Colonic mucosa (tissue), 4 donors: ENCODE measurements at places on chromosomes 2 and 18. TPM values are rescaled to one million over a fixed set of nuclear protein-coding genes. Genes with fewer than 3 reads are reported as not detected.

UPP2 gene
- not detected for total RNA-seq

CDKL4 gene
- not detected for total RNA-seq

SLC4A3 gene
- total RNA-seq: 0.72 TPM

DNA sequence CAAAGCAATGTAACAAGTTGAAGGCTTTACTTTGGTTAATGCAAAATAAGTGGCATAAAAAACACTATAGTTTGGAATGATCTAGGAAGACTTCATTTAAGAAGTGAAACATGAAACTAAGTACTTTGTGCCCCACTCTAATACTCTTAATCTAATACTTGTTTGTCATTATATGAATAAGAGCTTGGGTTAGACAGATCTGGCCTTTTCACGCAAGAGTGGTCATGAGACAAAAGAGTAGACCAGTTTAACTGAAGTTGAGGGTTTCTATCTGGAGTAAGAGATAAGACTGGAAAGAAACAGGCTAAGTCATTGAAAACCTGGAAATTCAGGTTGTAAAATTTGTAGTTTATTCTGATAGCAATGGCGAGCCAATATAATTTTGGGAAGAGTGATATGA is 2.8 kb downstream of the SLC30A6 start:
- peaks cover 5% of the 10 kb centered on the region for H3K4me1 ChIP-seq
- no peak overlapping the region for H3K27ac ChIP-seq
- H3K4me3 ChIP-seq: no peak overlapping the region
- no peaks in the 10 kb centered on the region for H3K27me3 ChIP-seq
- no peak for DNase-seq
- H3K36me3 ChIP-seq: no peaks in the 10 kb centered on the region

DNA sequence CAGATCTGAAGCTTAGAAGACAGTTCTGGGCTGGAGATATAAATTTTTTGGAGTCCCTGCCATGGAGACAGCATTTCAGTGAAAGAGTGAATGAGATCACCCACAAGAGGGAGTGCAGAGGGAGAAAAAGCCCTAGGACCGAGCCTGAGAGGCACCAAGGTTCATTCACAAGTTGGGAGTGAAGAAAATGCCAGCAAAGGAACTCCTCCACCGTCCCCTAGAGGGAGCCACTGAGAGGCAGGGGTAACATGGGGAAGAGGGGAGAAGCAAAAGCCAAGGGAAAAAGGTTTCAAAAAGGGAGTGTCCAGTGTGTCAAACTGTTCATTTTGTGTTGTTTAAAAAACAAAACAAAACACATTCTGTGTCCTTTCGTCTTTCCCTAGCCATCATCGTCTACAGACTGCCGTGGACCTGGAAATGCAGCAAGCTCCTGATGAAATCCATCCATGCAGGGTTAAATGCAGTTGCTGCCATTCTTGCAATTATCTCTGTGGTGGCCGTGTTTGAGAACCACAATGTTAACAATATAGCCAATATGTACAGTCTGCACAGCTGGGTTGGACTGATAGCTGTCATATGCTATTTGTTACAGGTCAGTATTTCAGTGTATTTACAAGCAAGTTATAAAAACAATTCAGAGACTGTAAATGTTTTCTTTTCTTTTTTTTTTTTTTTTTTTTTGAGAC is 19.1 kb downstream of the CYBRD1 start:
- H3K4me1 ChIP-seq: no peaks in the 10 kb centered on the region
- H3K27ac ChIP-seq: no peak overlapping the region
- no peaks in the 10 kb centered on the region for H3K27me3 ChIP-seq
- no peak for DNase-seq

DNA sequence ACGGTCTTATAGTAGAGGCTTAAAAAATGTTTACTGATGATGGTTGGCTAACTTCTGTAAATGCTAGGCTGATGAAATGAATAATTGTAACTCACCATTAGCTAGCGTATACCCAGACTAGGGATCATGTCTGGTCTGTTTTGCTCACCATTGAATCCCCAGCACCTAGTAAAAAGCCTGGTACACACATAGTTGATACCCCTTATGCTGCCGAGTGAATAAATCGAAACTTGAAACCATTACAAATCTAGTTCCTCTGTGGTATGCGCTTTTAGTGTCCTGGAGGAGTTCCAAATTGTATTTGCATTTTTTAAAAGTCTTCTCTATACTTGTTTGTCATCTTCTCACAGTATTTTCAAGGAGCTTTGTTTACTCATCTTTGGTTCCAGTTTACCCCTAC is 1.3 kb downstream of the TAF1B start:
- peak overlapping the region; percentile 66 for H3K4me3 ChIP-seq
- no peaks in the 10 kb centered on the region for H3K27me3 ChIP-seq
- DNase-seq: no peak
- H3K4me1 ChIP-seq: no peaks in the 10 kb centered on the region
- H3K36me3 ChIP-seq: no peaks in the 10 kb centered on the region

- no peak overlapping the region for H3K4me3 ChIP-seq
- H3K27ac ChIP-seq: peak overlapping the region; percentile 17
- no peak for DNase-seq
- H3K36me3 ChIP-seq: no peaks in the 10 kb centered on the region
- no peaks in the 10 kb centered on the region for H3K27me3 ChIP-seq
These were observed 25.2 kb downstream of the HS1BP3 start for GRCh38 chr2:20625491-20626391.

DNA sequence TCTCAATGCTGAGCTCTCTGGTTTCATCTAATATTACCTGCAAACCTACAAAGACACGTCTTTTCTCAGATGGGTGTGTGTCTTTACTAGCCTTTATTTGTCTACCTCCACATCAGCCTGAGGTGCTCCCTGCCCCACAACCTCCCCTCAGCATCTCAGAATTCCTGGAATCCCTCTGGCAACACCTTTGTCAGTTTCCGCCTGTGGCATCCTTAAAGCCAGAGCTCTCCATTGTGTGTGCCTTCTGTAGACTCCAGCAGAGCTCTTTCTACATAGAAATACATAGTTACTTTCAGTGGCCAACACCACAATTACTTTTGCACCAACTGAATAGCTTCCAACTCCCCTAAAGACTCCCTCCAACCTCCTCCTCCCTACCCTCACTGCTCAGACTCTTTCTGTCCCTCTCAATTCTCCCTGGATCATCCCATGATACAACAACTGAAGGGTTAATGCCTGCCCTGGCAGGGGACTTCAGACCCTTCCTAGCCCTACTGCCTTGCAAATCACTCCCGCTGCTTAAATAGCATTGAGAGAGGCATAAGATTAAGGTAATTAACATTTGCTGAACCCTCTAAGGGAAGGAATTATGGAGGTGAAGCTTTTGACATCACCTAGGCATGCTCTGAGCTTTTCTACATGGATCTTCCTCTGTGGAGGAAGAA is 39.6 kb upstream of the RMDN2 start:
- H3K36me3 ChIP-seq: no peaks in the 10 kb centered on the region
- H3K27ac ChIP-seq: no peak overlapping the region
- DNase-seq: no peak
- H3K4me3 ChIP-seq: no peak overlapping the region
- no peaks in the 10 kb centered on the region for H3K27me3 ChIP-seq

GRCh38 chr2:128789776-128790455 is 471.2 kb upstream of the HS6ST1 start:
- no peaks in the 10 kb centered on the region for H3K27me3 ChIP-seq
- no peak overlapping the region for H3K27ac ChIP-seq
- no peak overlapping the region for H3K4me3 ChIP-seq

PLCL1 gene
- 0.30 TPM for total RNA-seq
